ENCODE measurements at places on chromosomes 1 and 21. TPM values are rescaled to one million over a fixed set of nuclear protein-coding genes. Genes with fewer than 3 reads are reported as not detected.

The KRTAP7-1 gene
- not detected for total RNA-seq

The C1orf105 gene
- total RNA-seq, result not detected

The USP24 gene
- 54.4 TPM for total RNA-seq

The PADI3 gene
- not detected for total RNA-seq

The ABCA4 gene
- total RNA-seq, result 0.16 TPM

The CCDC27 gene
- total RNA-seq, result not detected

Data from aorta (tissue), 5 donors.